ENCODE measurements at places on chromosomes 2 and 18.

- no peak for DNase-seq
Observed at GRCh38 chr2:172613615-172614231, 57.8 kb downstream of the PDK1 start.

GRCh38 chr2:66581339-66582103 is 146.6 kb downstream of the MEIS1 start:
- DNase-seq = no peak

- DNase-seq = no peak
Observed at GRCh38 chr2:29753671-29754444, 167.5 kb downstream of the ALK start.

GRCh38 chr2:225937625-225938187 is 538.2 kb downstream of the NYAP2 start:
- DNase-seq = no peak

DNA sequence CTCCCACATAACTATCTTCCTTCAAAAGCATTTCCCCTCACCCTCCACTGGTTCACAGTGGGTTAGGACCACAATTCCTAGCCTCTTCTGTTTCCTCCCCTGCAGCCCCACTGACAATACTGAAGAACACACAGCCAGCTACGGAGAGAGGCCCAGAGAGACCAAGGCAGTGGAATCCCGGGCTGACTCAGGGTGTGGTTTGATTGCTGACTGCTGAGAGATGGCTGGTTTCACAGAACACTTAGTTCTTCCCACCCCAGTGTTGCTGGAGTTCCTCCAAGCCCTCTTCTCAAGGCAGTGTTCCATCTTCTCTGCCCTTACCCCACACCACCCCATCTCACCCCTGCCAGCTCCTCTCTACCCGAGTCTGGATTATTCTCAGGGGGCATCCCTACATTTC is 43.3 kb upstream of the ZFP36L2 start:
- DNase-seq = no peak

- DNase-seq = no peak
Observed at GRCh38 chr18:8091035-8091434, 518.2 kb upstream of the RAB12 start.

- no peak for DNase-seq
Observed at GRCh38 chr18:9285604-9286003, 49.0 kb upstream of the TWSG1 start.

GRCh38 chr2:864501-865106 is 86.0 kb upstream of the SNTG2 start:
- no peak for DNase-seq

- no peak for DNase-seq
Observed at GRCh38 chr18:34321066-34321465, 96.4 kb upstream of the NOL4 start.

GRCh38 chr2:61710711-61711110 is 143.1 kb downstream of the FAM161A start:
- no peak for DNase-seq

DNA sequence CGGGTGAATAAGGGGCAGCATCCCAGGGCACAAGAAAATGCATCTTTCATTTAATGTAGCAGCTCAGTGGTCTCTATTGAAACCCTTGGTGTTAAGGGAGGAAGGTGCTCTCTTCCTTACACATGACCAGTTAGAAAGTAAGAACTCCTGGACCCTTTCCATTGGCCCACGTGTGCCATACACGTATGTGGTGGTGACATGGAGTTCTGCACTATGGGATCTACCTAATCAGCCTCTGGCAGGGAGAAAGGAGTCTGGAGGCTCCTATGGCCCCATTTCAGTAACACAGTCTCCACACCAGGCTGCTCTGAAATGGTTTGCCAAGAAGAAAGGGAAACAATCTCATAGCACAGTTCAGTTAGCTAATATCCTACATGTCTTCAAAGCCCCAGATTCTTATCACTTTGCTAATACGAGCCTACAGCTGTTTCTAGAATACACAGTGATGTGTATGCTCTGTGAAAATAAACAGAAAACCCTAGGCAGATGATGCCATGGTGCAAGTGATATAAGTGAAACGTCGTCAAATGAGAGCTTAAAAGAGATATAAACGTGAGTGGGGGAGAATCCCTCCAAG is 7.0 kb downstream of the EFEMP1 start:
- DNase-seq = no peak

DNA sequence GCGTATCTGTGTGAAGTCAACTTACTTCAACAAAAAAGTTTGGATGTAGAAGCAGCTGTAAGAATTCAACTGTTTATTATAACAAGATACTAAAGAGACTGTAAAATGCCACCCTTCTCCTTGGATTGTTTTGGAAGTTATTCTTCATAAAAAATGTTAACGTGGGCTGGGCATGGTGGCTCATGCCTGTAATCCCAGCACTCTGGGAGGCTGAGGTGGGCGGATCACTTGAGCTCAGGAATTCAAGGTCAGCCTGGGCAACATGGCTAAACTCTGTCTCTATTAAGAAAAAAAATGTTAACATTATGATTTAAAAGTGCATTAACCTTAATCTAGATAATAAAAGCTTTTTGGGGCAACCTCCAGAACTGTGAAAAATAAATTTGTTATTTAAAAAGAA is 7.7 kb downstream of the CIAO1 start:
- no peak for DNase-seq

DNA sequence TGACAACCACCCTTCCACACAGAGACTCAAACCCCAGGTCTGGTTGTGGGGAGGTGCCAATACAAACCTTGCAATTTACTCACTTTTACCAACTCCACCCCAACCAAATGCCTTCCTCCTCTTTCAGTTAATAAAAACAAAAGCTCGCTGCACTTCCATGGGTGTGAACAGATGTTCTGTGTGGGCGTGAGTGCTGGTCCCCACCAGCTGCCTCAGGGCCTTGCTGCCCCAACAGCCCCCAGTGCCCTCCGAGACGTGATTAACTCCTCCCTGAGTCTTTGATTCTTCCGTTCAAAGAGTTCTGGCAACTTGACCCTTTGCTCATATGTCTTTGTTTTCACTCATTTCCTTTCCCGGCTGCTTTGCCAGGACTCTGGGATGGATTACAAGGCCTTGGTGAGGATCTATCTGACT is 258.9 kb upstream of the CXCR4 start:
- no peak for DNase-seq

GRCh38 chr18:32870611-32871010 is 97.8 kb upstream of the KLHL14 start:
- no peak for DNase-seq

GRCh38 chr2:177693658-177694339 is 301.2 kb downstream of the AGPS start:
- no peak for DNase-seq

- DNase-seq = no peak
Observed at GRCh38 chr2:84187258-84187657, 271.8 kb downstream of the SUCLG1 start.

DNA sequence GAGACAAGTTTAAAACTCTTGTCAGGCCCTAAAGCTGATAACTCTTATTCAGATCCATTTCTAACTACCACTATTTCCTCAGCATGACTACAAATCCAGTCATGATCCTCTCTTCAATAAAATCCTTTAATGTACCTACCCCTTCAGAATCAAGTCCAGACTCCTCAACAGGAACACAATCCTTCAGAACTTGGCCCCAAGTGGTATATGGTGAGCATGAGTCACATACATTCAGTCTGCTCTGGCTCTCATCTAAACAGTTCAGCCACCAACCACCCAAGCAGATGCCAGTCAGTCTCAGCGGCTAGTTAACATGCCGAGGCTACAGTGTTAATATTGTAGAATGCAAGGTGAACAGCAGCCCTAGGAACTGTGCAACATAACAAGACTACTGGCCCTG is 9.7 kb downstream of the LMAN2L start:
- no peak for DNase-seq

DNA sequence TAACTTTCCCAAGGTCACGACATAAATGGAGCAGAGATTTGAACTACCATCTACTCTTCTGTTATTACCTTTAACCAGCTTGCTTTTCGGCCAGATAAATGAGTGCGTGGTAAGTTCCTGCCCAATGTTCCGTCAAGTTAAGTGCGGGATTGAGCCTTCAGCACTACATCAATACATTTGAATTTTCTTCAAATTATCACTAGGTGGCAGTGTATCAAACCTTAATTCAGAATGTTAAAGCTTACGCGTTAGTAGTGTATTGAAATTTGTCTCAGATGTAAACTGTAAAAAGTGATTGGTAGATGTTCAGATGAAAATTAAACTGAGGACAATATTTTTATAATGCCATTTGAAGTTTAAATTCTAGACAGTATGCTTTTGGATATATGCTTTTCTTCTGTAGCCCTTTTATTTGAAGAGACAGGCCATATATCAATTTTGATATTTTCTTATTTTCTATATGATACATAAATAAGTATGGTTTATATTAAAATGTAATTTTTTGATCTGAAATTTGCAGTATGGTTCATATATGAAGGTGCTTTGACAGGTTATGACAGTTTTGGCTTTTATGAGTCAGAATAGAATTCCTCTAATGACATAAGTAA is 681.3 kb downstream of the ADCYAP1 start:
- peak; percentile 61 for DNase-seq

- no peak for DNase-seq
Observed at GRCh38 chr18:31399306-31400032, 22.9 kb downstream of the DSG4 start.

DNA sequence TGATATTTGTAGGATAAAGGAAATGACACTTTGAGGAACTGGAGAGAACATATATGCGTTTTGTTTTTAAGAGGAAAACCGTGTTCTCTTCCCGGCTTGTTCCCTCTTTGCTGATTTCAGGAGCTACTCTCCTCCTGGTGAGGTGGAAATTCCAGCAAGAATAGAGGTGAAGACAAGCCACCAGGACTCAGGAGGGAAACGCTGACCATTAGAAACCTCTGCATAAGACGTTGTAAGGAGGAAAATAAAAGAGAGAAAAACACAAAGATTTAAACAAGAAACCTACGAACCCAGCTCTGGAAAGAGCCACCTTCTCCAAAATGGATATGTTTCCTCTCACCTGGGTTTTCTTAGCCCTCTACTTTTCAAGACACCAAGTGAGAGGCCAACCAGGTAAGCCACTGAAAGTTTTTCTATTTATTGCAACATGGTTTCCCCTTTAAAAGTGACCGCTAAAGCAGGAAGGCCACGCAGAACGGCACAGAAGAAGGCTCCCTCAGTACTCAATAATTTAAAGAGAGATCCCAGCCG is 735 bp downstream of the NRP2 start:
- no peak for DNase-seq

DNA sequence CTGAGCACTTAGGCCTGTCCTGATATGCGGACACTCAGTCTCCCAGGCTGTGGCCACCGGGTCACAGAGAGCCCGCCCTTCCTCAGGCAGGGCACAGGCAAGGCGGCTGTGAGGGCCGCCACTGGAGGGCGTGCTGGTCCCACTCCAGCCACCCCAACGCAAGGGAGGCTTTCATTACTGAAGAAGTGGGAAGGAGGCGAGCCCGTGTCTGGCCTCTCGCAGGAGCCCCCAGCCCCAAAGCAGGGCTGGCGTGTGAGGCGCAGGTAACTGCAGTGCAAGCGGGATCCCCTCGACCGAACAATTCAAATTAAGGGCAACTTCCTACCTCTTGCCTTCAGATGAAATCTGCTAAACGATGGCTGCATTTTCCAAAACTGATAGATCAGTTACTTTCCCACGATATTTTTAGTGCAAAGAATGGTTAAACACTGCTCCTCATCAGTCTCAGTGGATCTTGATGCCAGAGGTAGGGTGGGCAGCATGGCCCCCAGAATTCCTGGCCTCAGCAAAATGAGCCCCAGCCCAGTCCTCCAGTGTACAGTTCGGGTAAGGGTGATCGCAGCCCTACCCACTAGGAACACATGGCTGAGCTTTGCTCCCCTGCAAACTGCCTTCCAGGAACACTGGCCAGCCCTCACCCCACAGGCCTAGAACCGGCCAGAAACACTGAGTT is 97.2 kb downstream of the SEPTIN10 start:
- peak; percentile 53 for DNase-seq

DNA sequence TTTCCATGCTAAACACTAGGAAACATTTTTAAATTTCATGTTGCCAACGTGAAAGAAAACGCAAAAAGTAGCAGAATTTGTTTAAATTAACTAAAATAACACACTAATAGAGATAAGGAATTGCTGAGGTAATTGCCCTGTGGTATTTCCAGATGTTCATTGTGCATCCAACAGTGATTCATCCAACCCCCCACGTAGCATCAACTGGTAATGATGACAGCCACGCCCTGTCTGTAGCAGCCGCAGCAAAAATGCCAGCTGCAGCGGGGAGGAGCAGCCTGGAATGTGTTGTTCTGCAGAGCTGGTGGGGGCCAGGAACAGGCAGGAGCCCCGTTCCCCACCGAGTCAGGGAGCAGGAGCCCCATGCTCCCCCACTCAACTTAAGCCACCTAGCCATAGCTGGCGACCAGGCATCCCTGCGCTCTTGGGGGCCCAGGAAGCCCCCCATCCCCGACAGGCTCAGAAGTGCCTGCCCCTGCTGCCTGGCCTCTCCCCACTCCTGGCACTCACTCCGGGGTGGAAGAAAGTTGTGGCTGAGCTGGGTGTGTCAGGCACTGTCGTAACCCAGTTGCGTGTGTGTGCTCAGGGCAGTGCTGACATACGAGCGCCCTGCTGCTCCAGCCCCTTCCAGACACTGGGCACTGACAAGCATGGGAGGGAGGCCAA is 695.1 kb upstream of the ACVR2A start:
- DNase-seq = no peak

- no peak for DNase-seq
Observed at GRCh38 chr2:3314626-3315025, 63.0 kb downstream of the EIPR1 start.

GRCh38 chr2:67649331-67650261 is 252.5 kb downstream of the ETAA1 start:
- DNase-seq = no peak

DNA sequence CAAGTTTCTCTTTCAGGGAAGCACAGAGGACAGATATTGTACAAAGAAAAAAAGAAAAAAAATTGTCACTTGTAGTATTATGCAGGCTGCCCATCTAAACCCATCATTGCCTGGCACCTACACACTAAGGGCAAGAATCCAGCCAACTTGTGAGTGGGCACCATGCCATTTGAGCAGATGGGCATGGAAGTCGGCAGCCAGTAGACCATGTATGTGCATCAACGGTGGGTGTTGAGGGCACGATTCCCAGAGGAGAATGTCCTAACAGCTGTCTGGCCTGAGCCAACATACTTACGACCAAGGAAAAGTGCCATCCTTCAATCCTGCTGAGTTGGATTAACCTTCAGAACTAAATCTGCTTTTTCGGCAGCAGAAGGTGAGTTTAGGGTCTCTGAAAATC is 63.9 kb downstream of the ARHGAP15 start:
- no peak for DNase-seq

GRCh38 chr2:1744151-1744445 is 217 bp downstream of the PXDN start:
- DNase-seq = no peak

DNA sequence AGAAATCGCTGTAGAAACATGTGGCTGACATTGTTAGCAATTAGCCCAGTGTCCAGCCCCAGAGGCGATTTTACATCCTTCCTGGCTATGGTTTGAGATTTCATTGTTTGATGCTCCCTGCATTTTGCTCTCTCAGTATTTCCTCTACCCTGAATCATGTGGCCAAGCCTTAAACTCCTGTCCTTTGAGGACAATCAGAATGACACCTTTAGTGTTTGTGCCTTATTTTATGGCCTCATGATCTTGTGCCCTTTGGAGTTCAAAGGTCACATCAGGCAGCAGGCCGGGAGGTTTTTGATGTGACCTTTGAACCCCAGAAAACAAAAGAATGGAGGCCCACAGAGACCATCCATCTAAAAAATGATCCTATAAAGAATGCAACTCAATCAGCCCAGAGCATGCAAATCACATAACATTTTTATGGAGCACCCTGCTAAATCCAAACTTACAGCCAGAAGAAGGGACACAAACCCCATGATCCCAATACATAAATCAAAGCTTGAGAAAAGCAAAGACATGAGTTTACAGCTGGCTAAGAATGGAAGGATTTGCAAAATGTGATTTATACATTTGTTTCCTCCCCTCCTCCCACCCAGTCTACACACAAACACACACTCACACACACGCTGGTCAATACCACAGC is 52.5 kb downstream of the FECH start:
- no peak for DNase-seq
